NCI-H526 (cell line): ENCODE measurements at places on chromosomes 13 and 19.

GRCh38 chr13:31007417-31007816 is 75.0 kb downstream of the TEX26 start:
- peak; percentile 16 for DNase-seq

DNA sequence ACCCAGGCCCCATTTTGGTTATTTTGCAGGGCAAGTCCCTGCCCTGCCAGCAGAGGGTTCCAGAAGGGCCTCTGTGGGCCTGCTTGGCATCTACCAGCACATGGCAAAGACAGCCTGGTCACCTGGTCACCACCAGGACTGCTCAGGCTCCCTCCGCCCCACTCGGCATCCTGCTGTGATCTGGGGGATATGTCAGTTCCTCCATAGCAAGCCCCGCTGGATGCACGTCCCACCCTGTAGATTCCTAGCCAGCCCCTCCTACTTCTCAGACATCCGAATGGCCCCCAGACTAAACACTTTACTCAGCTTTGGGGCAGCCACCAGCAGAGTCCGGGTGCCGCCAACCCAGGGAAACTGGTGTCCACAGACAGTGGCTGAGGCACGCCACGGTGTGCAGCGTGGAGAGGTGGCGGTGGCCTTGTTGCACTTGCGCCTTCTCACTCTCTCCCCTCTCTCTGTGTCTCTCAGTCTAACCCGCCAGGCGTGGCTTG is 31.8 kb upstream of the USE1 start:
- no peak for DNase-seq

GRCh38 chr13:93098972-93099371 is 127.6 kb upstream of the GPC6 start:
- DNase-seq = no peak

DNA sequence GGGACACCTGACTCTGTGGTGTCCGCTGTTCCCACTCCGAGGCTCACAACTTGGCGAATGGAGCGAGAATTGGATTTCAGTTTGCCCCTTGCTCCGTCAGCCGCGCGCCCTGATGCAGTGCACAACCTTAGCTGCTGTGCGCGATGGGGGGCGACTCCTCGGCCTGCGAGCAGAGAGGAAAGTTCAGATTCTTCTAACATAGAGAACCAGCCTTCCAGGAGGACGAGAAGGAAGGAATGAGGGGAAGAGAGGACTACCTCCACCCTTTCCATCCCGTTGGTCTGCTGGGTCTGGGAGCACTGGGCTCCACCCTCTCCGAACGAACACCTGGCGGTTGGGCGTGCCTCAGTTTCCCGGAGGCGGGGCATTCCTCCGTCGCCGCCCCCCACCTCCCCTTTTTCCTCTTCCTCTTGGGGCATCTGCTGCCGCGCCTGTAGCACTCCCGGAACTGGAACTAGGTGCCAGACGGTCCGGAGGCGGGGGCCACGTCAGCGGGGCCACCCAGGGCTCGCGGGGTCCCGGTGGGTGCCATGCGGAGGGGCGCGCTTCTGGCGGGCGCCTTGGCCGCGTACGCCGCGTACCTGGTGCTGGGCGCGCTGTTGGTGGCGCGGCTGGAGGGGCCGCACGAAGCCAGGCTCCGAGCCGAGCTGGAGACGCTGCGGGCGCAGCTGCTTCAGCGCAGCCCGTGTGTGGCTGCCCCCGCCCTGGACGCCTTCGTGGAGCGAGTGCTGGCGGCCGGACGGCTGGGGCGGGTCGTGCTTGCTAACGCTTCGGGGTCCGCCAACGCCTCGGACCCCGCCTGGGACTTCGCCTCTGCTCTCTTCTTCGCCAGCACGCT is at the start of gene KCNK6:
Gene KCNK6, plus strand, starts transcription at position 425 of the 838 bp plus-strand sequence. Its CDS starts 106 bp downstream, at position 531.
- no peak for DNase-seq

- DNase-seq = no peak
Measured at GRCh38 chr13:101493541-101493940, 41.1 kb downstream of the ITGBL1 start.

- DNase-seq = peak; percentile 40
Measured at GRCh38 chr19:49431330-49431749, 6.2 kb downstream of the GFY start.

DNA sequence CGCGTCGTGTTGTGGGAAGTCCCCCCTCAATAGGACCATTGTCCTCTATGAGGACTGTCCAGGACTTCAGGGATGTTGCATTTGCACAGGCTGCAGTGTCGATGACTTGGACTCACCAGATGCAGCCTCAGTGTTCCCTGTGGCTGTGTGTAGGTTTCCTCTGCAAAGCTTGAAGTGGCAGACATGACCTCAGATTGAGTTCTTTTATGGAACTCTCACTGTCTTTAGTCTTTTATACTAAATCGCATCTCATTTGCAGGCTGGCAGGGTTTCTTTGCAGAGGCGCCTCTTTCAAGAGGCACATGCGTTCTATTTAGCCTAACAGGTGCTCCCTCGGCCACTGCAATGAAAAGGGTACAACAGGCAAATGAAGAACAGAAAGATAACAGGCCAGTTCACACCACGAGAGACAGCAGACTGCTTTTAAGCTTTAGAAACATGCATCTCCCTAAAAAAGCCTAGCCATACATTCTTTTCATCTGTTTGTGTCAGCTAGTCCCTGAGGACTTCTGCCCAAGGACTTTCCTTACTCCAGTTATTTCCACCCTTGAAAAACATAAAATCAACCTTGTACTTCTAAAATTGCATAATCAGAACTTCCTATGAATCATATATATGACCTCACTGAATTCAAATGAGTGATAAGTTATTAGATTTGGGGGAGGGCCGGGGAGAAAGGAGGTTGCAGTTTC is 118.4 kb downstream of the RAB20 start:
- peak; percentile 36 for DNase-seq

DNA sequence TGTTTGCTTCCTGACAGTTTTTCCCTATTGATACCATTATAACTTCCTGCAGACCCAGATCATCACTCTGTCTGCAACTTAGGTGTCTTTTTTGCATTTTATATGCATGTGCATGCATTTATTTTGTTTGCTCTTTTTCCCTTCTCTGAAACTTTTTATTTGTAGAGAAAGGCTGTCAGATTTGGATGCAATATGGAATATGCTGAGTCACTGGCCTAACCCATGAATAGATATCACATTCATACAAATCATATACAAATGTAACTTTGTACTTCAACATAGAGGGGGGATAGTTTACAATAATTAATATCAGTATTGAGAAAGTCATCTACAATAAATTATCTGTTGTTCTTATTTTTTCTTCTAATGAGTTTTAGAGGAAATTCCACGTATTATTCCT is 1465.0 kb downstream of the EFNB2 start:
- DNase-seq = peak; percentile 9

DNA sequence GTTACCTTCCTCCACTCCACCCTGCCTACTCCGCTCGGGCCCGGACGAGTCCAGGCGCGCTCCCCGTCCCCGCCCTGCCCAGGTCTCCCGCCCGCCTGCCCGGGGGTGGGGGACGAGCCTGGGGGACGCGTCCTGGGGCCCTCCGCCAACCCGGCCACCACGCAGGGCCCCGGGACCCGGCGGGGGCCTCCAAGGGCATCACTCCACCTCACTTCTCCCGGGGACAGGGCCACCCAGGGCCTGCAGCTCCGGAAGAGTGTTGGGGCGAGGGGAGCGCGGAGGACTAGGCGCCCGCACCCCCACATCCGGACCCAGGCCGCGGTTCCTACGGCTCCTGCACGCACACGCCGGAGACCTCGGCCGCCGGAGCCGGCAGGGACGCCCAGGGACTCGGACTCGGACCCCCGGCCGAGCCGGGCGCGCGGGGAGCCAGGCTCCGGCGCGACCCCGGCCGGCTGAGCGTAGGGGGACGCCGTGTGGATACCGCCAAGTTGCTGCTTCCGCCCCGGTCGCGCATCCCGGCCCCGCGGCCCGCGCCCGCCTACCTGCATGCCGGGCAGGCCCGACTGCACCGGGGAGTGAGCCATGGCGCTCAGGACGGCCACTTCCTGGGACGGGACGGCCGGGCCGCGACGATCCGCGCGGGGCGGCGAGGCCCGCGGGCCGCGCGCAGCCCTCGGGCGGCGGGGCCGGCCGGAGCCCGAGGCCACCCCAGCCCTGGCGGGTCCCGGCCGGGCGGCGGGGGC is 534 bp downstream of the STK24 start:
- no peak for DNase-seq

GRCh38 chr19:1512671-1513498 is at the start of gene ADAMTSL5:
TSS of gene ADAMTSL5 (minus strand) at chr19:1513019. CDS start at chr19:1510943, 2,076 bp downstream.
- peak; percentile 45 for DNase-seq

DNA sequence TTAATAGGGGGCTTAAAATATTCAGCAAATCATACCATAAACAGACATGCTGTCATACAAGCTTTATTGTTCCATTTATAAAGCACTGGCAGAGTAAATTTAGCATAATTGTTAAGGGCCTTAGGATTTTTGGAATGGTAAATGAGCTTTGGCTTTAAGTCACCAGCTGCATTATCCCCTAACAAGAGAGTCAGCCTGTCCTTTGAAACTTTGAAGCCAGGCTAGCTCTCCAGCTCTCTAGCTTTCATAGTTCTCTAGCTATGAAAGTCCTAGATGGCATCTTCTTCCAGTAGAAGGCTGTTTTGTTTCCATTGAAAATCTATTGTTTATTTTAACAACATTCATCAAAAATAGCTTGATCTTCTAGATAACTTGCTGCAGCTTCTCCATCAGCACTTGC is 420.8 kb upstream of the GPC6 start:
- no peak for DNase-seq

DNA sequence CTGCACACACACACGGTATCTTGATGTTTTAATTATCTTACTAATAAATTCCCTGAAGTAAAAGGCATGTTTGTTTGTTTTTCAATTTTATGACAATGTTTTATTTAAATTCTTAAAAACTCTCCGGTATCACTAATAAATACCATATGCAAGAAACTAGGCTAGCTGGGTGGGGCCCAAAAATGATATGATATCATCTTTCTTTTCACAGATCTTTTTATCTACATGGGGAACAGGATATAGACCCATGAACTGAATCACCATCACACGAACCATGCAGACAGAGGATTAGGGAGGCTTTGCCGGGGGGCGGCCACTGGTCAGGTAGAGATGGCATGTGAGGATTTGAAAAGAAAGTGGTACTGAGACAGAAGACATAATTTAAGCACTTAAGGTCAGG is 266.4 kb downstream of the ENOX1 start:
- DNase-seq = no peak

DNA sequence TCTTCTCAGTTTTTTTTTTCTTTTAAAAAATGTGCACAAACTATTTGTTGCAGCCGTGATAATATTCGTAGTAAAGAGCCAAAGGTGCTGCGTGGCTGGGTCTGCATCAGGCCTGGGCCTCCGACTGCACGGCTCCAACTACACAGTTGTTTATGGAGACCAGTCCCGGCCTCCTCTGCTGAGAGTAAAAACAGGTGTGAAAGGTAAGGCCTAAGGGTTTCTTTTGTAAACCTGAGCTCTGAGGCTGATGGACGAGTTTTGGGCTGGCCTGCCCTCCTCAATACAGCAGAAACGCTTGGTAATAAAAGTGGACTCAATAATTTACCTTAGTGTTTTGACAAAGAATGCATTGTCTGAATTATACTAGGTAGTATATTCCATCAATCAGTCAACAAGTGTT is 3.9 kb downstream of the MBNL2 start:
- DNase-seq = peak; percentile 90

DNA sequence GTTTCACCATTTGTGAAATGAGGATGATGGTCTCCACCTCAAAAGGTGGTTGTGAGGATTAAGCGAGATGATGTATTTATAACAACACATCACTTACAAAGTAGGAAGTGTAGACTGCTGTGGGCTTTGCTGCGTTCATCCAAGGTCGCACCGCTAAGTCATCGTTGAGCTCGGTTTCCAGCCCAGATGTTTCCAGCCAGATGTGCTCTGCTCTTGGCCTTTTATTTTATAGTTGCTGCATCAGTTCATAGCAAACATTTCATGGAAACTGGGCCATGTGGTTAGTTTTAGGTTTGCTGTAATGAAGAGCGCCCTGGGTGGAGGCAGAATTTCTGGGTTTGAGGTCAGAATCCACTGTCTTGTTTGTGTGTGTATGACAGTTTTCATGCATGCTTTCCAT is 76.5 kb upstream of the RNF113B start:
- DNase-seq = no peak

- DNase-seq = no peak
Measured at GRCh38 chr13:28179974-28180373, 41.6 kb downstream of the PAN3 start.

- no peak for DNase-seq
Measured at GRCh38 chr19:20423381-20424197, 142.0 kb downstream of the ZNF737 start.

DNA sequence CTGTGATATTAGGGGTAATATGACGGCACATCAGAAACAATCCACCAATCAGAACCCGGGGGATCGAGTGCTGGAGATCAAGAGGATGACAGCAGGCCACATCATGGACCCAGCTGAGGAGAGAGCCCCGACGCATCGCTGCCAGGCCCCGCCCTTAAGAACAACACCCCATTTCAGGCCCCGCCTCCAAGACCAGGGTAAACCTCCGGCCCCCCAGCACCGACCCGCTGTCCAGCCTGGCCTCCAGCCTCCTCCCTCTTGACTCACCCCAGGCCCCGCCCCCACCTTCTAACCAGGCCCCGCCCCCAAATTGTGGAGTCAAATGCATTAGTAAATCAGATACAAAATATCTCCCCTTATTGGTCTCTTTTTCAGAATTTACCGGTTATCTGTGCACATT is 4.7 kb upstream of the ZNF611 start:
- no peak for DNase-seq

- DNase-seq = no peak
Measured at GRCh38 chr13:60143775-60144174, 20.0 kb downstream of the DIAPH3 start.
